ENCODE measurements at places on chromosomes 11 and 22.

GRCh38 chr11:66238786-66239413 lies 29.5 kb upstream of the RAB1B start:
- DNase-seq = no peak

DNA sequence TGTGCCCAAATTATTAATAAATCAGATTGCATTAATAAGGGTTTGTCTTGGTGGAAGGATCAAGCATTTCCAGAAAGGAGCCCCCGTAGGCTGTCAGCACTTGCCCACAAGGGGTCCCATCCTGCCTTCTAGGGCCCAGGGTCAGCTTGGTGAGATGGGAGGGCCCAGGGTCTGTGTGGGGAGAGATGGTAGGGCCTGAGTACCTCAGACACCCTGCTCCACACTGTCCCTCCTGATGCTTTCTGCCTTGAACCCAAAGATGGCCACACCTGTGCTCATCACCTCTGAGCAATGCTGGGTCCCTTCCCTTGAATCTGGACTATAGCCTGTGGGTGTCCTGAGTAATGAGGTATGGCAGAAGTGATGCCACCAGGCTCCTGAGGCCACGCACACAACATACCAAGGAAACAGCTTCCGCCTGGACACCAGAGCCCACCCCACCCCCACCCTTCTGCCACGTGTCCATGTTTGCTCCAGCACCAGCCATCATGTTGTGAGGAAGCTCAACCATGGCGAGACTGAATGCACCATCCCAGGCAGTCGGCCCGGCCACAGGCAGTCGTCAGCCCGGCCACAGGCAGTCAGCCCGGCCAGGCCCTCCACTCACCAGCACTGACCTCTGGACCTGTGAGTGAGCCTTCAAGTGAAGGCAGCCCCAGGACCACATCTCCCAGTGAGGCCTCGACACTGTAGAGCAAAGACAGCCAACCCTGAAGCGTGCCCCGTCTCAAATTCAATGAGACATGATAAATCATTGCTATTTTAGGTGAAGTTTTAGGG lies 6.8 kb downstream of the BET1L start:
- no peak for DNase-seq

DNA sequence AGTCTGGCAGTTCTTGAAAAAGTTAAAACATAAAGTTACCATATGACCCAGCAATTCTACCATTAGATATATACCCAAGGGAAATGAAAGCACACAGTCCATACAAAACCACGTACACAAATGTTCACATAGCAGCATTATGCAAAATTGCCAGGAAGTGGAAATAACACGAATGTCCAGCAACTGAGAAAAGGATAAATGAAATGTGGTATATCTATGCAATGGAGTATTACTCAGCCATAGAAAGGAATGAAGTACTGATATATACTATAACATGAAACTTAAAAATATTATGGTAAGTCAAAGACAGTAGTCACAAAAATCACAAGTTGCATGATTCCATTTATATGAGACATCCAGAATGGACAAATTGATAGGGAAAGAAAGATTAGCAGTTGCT lies 57.9 kb downstream of the C2CD3 start:
- DNase-seq = no peak

DNA sequence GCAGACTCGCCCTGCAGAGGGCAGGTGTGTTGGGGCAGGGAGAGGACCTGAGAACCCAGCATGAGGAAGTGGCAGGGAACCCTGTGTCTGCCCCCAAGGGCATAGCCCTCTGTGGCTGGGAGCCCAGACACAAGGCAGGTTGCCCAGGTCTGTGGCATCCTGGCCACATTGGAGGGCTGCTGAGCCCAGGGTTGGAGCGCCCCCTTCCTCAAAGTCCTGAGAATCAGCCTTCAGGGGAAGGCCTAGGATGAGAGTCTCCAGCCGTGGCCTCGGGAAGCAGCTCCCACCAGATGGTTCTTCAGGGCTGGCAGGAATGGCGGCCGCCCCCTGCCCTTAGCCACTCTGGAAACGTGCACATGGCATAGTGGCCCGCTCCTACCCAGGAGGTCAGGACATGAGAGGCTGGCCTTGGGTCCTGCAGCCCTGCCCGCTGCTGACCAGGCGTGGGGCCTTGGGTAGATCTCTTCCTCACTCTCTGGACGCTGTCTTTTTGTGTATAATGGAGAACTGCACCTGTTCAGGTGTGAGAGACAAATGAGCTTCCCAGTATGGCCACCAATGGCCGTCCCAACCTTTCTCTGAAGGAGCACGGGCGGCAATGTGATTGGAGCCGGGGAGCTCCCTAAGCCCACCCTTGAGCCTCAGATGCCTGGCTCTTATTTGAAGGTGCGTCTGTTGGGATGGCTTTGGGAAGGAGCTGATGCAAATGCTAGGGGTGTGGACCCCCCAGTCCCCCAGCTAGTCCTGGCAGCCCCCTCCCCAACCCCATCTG lies 4.6 kb upstream of the CDC42BPG start:
- DNase-seq = no peak

DNA sequence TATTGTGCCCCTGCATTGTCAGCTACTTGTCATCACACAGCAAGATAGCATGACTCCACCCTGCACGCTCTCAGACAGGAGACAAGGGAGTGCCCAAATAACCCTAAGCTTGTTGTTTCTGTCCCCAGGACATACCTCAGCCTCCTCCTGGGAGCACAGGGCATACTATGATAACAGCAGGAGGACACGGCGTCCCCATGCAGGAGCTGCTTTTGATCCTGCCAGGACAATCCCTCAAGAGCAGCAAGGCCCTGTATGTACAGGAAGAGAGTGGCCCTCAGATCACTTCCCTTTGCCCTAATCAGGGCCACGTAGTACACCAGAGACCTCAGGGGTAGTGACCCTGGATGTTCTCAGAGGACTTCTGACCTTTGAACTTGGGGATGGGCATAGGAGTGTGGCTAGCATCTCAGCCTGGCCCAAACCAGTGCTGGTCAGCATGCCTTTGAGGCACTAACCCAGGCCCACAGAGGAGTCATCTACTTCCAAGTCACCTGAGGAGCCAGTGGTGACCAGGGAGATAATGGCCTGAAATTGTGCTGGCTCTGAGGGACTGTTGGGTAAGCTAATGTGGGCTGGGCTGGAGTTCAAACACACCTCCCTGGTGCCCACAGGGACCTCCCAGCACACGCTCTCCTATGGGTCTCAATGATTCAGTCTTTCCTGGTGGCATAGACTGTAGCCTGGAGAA lies 9.2 kb downstream of the APOA4 start:
- DNase-seq = no peak

- no peak for DNase-seq
These were observed 8.3 kb downstream of the MLC1 start for GRCh38 chr22:50076646-50077535.

GRCh38 chr11:64246871-64247728 lies at the start of gene PPP1R14B:
Gene PPP1R14B (minus strand): TSS chr11:64246943. CDS start chr11:64246673, 270 bp downstream.
- DNase-seq = peak; percentile 68

DNA sequence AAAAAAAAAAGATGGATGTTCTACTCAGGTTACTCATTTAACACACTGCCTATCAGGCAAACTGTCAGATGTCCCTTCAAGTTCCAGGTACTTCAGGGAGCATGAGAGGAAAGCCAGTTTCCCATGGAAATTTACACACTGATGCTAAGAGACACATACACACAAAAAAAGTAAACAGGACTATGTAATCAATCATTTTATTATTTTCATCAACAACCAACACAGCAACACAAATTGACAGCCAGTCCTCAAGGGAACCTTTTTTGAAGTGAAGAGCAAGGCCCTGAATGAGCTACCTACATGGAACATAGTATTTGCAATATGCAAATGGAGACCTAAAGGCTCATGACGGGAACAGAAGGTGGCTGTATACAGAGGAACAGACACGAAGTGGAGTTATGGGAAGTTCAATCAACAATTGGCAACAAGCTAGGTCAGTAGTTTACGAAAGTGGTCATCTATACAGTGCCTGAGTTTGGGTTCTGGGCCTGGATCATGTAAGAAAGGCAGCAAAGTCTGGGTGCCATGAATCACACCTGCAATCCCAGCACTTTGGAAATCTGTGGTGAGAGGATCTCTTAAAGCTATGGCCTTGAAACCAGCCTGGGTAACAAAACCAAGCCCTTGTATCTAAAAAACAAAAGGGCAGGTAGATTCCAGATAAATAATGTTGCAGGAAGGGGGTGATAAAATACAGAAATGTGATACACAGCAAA lies 12.6 kb upstream of the WDR74 start:
- no peak for DNase-seq

DNA sequence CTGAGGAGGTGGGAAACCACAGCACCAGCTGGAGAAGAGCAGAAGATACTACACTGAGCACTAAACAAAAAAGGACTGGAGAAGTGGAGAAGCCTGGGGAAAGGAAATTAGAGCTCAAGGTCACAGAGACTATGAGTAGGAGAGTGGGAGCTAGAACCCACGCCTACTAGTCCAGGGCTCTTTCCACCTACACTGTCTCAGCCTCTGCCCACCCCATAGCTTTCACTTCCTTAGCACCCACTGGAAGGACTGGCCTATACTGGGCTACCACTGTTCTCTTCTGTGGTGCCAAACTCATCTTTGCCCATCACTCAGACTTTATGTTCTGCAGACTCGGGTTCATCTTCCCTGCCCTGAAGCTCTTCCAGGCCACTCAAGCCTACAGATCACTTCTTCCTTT lies 94.3 kb upstream of the PHOX2A start:
- DNase-seq = no peak

GRCh38 chr11:22626573-22627239 lies 1.1 kb upstream of the FANCF start:
- no peak for DNase-seq

- DNase-seq = no peak
These were observed 31.4 kb downstream of the LRP5 start for GRCh38 chr11:68343761-68344256.

- DNase-seq = no peak
These were observed 155.1 kb downstream of the LDLRAD3 start for GRCh38 chr11:36098853-36099375.

- no peak for DNase-seq
These were observed 26.8 kb downstream of the TRIM44 start for GRCh38 chr11:35689081-35689996.

DNA sequence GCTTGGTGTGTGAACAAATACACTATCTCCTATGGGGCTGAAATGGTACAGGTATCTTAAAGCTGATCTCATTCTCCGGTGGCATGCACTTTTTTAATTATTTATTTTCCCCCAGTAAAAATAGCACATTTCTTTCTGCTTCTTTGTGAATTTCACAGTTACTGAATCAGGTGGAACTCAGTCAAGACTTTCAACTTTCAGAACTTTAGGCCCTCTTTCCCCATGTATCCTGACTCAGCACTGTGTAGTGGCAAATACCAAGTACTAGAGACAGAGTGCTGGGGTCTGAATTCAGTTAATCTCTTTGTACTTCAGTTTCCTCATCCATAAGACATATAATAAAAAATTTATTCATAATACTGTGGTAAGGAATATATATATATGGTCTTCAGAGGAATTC lies 223.9 kb downstream of the CSNK2A3 start:
- DNase-seq = no peak

DNA sequence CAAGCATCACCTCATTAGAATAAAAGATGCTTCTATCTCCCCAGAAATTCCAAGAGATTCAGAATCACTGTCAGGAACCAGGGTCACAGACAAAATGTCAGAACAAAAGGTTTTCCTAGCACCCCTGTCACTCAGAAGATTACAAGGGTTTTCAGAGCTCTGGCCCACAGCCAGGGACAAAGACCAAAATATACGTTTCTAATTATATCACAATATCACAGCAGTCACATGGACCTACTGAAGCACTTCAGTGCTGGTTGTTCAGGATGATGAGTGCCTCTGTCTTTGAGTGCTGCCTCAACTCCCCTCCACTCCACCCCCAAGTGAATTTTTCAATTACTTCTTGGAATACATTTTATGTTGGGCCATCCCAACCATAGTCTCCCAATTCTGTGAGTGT lies 21.9 kb upstream of the RTL6 start:
- no peak for DNase-seq

DNA sequence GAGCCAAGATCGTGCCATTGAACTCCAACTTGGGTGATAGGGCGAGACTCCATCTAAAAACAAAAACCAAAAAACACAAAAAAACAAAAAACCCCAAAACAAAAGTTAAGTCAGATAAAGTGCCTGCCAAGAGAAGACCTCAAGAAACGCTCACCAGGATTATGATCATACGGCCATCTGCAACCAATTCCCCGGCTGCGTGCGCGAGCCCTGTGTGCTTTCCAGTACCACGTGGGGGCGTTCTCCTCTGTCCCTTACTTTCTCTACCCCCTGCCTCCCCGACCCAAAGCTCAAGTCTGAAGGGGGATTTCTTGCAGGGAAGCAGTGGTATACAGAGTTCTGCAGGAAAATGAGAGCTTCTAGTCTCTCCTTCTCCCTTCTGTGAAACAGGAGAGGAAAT lies 10.5 kb upstream of the RPS19BP1 start:
- no peak for DNase-seq

- DNase-seq = no peak
These were observed 24.6 kb downstream of the OTOG start for GRCh38 chr11:17571431-17572358.

DNA sequence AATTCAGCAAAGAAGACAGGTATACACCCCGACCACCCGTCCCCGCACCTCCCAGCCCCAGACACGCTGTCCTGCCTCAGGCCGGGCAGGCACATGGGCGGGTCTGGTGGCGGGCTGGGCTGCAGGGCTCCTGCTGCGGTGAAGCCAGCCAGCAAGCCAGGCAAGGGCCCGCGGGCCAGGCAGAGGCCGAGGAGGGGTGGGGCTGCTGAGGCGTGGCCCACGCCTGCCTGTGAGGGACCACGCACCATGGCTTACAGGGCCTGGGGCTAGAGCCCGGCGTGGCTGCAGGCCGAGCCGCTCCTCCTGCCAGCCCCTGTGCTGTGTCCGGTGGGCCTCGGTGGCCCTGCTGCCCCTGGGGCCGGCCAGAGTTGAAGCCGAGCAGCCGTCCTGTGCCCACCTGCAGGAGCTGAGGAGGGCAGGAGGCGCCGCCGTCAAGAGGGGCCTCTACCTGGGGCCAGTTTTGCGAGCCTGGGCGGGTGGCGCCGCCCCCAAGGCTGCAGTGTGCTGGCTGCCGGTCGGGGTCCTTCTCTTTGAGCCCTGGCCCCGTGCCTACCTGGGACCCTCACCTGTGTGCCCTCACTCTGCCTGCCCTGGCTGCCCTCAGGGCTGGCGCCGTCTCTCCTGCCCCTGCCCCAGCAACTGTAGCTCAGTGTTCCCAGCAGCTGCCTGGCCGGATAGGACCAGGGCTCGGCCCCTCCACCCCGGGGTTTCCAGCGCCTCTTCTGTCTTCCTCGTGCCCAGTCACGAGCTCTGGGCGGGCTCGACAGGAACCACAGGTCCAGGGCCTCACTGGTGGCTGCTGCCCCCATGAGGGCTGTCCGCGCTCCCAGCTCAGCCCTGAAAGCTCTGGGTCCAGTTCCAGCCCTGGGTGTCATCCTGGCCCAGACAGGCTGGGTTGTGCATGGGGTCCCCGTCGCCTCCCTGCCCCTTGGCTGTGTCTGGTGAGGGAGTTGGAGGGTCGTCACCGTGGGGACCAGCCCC lies 38.4 kb downstream of the MOB2 start:
- DNase-seq = no peak

GRCh38 chr22:36831206-36831605 lies 14.4 kb upstream of the PVALB start:
- DNase-seq = no peak

All from astrocyte (in vitro differentiated cells and primary cell).